ENCODE measurements at places on chromosomes 11 and 22.

- DNase-seq: peak; percentile 60
Observed at GRCh38 chr11:62340269-62340901, 3.1 kb downstream of the ASRGL1 start.

- DNase-seq: no peak
Observed at GRCh38 chr11:35215945-35216344, 77.0 kb downstream of the CD44 start.

DNA sequence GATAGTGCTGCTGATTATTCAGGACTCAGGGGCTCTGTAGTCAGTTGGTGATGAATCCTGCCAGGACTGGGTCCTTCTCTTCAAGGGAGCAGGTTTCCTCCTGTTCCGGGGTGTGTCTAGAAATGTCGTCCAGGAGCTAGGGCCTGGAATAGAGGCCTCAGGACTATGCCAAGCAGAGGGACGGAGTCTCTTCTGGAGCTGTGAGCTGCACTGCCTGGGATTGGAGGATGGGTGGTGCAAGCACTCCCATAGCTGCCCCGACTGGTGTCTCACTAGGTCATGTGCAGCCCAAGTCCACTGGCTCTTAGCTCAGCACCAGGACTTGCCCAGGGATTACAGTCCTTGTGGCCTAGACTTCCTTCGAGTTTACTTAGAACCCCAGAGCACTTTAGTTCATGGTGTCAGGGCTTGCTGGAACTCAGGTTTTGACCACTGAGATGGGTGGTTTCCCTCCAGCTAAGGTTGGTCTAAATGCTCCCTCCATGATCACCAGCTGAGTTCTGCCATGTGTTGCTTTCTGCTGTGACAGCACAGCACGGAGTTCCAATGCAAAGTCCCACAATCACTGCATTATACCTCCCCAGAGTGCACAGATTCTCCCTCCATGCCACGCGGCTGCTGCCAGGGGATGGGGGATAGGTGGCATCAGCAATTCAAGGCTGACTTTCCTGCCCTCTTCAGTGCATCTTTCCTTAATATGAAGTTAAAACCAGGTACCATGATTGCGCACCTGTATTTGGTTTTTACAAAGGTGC, 42.6 kb upstream of the SHANK2 start:
- no peak for DNase-seq

DNA sequence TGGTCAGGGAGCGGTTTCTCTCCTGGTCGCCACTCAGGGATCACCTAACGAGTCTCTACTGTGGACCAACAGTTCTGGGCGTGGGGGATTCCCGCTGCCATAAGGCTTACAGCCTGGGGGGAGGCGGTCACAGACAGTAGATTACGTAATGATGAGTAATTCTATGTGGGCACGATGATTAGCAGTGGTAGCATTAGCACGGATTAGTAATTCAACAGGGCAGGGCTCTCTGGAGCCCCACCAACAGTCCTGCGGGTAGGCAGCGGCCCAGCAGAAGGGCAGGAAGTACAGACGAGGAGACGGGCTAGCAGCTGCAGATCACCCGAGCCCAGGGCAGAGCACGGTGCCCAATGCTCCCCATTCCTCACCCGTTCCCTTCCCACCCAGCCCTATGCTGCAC, 3.6 kb downstream of the SHISAL1 start:
- peak; percentile 96 for DNase-seq

All from GM03348 (cell line).